Spinal cord (tissue), 10 donors: ENCODE measurements at places on chromosomes 16 and 17.
A peak's percentile ranks its signal among the peaks of the same experiment; 100 is the strongest.

GRCh38 chr17:75514299-75514918 lies 928 bp downstream of the CASKIN2 start:
- DNase-seq, result no peak

DNA sequence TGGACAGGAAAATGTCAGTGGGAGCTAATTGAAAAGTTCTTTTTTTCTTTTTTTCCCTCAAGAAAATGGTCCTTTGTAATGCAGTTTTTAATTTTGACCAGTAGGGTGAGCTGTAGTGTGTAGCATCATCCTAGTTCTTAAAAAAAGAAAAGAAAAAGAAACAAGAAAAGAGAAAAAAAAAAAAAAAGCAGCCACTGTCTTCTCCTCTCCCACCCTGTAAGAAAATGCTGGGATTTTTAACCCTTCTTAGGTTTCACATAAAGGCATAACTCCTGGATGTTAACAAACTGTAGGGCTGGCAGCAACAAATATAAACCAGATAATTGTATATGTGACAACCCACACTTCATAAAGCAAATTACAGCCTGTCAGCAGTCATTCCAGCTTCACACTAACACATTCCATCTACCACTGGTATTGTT lies 78.1 kb downstream of the SKAP1 start:
- peak; percentile 92 for DNase-seq

DNA sequence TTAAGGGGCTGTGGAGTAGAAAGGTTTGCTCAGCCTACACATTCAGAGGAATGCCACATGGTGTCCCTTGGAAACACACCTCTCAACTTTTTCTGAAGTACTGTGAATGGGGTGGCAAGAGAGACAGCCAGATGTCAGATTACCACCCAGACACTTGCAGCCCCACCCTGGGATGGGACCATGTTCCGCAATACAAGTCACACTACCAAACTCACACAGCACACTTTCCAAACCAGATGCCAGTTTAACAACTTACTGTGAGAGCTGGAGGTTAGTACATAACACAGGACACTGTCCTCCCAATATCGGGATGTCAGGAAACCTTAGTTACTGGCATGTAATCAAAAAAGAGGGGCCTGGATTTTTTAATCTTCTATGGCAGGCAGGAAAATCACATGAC lies 7.9 kb downstream of the USP7 start:
- DNase-seq, result no peak

GRCh38 chr16:31505483-31505882 lies 2.7 kb downstream of the RUSF1 start:
- DNase-seq, result no peak

DNA sequence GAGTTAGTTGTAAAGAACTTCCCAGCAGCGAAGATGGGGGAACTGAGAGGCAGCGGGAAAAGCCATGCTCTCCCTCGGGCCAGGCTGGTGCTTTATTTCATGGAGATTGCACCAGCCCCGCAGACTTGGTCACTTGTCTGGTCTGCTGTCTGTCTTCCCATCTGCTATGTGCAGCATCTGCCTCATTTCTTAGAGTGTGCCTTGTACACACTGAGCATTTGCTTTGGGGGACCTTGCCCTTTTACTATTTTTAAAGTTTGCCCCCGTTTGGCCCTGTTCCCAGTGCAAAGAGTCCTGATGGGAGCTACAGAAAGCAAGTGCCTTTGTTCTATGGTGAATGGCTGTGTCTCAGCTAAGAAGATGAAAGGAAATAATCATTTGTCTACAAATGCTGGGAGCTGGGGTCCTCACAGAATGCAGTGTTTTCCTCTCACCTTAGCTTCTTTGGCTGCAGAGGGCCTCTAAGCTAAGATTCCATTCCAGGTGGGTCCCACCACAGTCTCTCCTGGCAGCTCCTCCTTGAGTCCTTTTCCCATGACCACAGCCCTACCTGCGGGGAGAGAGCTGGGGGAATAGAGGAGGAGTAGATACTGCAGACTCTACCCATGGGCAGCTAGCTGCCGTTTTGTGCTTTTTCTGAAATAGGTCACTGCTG lies 25.1 kb upstream of the CNOT1 start:
- DNase-seq, result no peak

DNA sequence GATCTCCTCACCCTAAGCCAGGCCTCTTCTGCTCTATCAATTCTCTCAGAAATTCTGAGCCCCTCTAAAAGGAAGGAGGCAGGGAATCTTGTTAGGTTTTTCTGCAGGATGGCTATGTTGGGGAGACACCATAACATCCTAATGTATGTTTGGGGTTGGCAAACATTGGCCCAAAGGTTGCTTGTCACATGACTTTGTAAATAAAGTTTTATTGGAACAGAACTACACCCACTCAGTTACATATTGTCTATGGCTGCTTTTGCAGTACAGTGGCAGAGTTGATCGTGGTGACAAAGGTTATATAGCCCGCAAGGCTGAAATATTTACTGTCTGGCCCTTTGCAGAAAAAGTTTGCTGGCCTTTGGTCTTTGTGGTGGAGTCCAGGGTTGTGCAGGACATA lies 409.4 kb downstream of the XYLT1 start:
- no peak for DNase-seq

GRCh38 chr17:57445772-57446472 lies 189.6 kb downstream of the MSI2 start:
- DNase-seq, result no peak

DNA sequence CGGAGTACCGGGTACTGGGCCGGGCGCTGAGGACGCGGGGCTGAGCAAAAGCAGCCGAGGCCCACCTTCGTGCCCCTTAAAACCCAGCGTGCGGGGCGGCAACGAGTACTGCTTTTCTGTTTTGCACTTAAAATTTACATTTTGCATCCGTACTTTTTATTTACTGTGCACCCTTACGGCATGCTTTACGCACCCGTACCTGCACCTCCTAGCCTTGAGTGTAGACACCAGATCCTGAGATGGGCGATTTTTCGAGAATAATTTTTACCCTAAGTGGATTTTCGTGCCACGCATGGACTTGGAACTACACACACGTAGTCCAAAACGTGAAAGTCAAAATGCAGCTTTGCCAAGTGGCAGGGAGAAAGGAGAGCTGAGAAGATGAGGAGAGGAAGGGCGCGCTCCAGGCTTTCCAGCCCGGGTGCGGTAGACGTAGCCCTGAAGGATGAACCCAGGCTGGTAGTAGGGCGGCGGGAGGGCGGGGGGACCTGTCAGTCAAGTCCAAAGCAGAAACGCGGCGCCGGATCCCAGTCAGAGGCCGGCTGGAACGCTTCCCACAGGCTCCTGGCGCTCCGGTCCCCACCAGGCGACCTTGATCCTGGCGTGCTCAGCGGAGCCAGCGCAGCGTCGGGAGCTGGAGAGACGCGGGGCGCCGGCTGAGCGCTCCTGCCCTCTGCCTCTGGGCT lies 1.2 kb upstream of the CBLN1 start:
- DNase-seq, result peak; percentile 52

- DNase-seq, result no peak
These were observed 82.3 kb downstream of the SDR42E1 start for GRCh38 chr16:81928975-81929374.

DNA sequence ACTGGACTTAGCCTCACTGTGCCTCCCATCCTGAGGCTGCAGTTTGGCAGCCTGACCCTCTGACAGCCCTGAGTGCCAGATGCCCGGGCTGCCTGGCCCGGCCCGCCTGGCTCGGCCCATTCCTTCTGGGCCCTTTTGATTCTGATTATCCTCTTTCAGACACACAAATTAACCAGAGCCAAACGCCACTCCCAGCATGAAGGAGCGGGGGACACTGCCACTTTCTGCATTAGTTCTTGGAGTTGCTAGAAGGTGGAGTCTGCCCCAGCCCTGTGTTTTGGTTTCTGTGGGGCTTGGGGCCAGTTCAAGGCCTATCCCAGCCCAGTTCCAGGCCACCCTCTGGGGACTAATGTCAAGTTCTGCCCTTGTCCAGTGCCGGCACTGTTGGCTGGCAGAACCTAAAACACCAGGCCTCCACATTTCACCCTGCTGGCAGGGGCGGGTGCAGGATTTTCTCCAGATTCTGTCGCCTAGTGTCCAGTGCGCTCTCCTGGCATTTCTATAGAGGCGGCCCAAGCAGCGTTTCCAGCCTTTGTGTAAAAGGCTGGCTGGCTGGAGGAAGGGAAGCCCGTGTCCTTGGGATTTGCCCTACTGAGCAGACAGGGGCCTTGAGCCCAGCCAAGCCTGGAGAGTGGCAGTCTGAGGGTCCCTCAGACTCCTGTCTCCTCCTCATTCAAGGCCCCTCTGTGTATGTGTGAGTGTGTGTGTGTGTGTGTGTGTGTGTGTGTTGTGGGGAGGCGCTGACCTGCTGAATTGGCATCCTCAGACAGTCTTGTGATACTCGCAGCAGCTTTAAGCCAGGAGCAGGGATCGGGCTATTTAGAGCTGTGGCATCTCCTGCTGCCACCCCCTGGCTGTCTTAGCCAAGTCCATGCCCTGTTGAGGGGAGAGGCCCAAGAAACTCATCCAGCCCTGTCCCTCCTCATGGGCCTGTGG lies 21.4 kb downstream of the PLCD3 start:
- peak; percentile 86 for DNase-seq

DNA sequence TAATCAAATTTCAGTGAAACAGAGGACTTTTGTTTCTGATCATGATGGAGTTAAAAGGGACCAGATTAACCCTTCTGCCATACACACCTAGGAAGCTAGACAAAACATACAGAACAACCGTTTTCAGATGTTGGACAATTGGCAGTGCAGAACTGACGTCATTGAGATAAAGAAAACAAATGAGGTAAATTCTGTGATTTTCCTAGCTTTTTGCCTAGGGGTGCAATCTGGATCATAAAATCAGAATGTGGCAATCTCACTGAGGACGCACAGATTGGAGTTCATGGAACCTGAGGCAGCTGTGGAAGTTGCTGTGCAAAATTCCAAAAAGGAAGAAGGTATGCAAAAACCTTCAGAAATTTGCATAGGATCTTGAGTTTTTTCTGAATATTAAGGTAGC lies 15.0 kb upstream of the USP32 start:
- DNase-seq, result no peak

DNA sequence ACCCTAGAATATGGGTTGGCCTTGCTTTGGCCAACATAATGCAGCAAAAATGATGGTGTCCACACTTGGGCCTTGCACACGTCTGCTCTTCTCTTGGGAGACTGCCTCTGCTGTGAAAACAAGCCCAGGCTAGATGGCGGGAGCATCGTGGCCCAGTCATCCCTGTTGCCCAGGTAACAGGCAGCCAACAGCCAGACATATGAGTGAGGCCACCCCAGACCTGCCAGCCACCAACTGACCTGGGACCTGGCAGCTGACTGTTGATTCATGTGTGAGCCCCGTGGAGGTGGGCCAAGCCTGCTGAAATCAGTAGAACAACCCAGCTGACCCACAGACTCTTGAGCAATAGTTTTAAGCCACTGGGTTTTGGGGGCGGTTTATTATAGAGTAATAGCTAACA lies 39.4 kb upstream of the CDH3 start:
- no peak for DNase-seq

- DNase-seq, result no peak
These were observed 95.5 kb downstream of the CCT6B start for GRCh38 chr17:34865716-34866115.
